ENCODE measurements at places on chromosomes 6 and 20.

- no peak for DNase-seq
These were observed 21.5 kb upstream of the HLA-C start for GRCh38 chr6:31293343-31293742.

DNA sequence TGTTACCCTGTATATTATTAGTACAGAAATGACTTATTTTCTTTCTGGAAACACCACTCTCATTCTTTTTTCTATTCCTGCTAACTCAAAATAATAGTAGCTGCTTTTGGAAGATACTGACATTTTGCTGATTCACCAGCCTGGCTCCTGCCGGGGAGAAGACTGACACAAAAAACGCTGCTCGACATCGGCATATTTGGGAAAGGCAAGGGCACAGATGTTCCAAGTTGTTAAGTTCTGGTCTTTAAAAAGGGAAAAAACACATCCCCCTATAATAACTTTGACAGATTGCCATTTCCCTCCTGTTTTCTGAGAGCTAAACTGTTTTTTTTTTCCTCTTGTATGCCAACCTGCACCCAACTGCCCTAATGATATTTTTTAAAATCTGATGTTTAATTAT is 55.4 kb downstream of the CTNNBL1 start:
- no peak for DNase-seq

- no peak for DNase-seq
These were observed 36.1 kb upstream of the ZBP1 start for GRCh38 chr20:57656252-57656820.

DNA sequence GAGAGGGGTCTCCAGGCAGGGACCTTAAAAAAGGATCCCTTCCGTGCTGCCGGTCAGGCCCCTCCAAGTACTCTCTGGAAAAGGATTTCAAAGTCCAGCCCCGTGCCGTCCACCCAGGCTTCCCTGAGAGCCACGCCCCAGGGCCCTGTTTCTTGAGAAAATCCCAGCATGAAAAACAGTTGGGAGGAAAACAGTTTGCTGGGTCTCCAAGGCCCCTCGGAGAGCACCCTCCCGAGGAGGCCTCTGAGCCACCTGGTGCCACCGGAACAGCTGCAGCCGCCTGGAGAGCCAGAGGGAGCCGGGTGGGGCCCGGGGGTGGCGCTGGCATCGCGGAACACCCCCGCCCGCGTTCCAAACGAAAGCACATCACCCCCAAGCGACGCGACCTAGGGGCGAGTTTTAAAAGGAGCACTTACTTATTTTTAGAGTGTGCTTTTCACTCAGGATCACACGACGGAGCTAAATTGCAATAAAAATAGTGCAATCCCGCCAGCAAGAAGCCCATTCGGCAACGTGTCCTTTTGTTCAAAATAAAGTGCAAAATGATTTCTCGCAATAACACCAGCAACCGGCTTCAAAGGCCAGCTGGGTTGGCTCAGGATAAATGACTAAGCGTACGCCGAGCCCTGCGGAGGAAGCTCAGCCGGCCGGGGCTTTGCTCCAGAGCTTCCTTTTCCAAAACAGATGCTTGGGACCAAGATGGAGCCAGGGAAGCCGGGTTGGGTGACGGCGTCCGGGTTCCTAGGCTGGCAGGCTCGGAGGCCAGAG is 64.2 kb downstream of the YTHDF1 start:
- DNase-seq: no peak

DNA sequence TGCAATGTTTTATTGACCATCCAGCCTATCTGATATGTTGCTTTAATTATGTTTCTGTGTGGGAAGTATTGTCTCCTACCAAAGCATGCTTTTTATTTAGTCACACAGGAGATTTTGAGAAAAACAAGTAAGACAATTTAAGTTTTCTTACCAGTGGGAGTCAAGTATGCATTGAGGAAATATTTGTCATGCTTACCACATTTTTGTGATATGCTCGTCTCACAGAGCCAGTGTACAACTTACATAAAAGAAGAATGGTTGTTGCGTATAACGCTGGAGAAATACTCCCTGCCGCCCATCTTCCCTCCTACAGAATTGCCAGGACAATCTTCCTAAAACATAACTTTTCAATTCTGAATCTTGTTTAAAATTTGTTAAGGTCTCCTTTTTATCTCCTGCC is 37.1 kb upstream of the FILIP1 start:
- DNase-seq: no peak

DNA sequence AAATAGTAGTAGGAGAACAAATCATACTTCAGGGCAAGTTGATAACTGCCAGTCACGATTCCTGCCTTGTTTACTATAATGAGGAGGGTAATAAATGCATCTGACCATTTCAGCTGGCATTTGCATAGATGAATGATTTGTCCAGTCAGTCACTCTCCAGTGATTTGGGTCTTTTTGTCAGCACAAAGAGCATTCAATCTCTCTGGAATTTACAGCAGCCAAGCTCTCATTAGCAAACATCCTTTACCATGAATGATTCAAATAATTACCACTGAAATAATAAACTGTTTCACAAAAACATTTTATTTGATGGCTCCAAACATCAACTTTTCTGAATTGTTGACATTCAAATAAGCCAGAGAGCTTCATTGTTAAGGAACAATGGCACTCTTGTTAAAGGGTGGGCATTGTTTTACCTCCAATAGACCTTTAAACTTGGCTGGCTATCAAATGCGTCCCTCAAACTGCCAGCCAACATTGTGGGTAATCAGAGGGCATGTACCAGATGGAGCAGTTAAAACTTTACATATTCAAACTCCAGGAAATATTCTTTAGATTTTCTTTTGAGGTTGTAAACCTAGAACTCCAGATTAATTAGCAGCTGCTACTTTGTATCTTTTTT is 30.0 kb upstream of the FBXL4 start:
- no peak for DNase-seq

- DNase-seq: no peak
These were observed 8.4 kb downstream of the ARFGAP1 start for GRCh38 chr20:63280929-63281545.

DNA sequence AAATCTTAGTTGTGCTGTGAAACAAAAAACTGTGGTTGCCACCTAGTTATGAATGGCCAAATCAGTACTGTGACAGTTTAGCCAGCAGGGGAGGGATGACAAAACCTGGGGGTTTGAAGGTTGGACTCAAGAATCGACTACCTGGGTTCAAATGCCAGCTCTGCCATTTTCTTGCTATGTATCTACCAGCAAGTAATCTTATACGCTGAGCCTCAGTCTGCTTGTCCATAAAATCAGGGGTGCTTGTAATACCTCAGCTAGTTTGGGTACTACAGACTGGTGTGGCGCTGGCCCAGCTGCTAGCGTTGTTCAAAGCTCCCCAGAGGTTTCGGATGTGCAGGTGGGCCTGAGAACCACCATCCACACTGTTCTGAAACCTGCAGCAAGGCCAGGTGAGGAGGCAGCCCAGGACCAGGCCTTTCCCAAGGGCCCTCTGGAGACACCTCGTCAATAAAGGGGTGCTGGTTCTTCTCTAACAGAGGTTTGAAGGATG is 40.4 kb downstream of the TRAM2 start:
- no peak for DNase-seq

GRCh38 chr6:125107048-125107447 is 46.5 kb upstream of the TPD52L1 start:
- no peak for DNase-seq

GRCh38 chr20:33211817-33212424 is 5.2 kb upstream of the BPIFA3 start:
- DNase-seq: peak; percentile 0

DNA sequence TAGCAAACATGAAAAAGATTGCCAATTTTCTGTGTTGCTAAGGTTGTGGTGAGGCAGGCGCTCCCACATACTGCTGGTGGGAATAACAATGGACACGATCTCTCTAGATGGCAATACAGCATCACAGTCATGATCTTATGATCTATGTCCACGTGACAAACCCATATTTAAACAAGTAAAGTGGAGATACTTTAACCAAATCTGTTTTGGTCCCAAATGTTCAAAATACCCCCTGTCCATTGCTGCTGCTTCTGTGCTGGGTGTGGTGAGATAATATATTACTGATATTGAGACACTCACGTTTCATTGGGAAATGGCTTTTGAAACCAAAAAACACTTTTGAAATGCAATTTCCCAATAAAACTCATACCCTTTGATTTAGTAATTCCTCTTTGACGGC is 23.0 kb downstream of the SIRPD start:
- DNase-seq: no peak
